ENCODE measurements at places on chromosomes 16 and 17. TPM values are rescaled to one million over a fixed set of nuclear protein-coding genes. Genes with fewer than 3 reads are reported as not detected.

The HIC1 gene
- 13.2 TPM for total RNA-seq

The PDILT gene
- total RNA-seq = not detected

The KRT20 gene
- total RNA-seq = not detected

The GLIS2 gene
- 0.52 TPM for total RNA-seq

DNA sequence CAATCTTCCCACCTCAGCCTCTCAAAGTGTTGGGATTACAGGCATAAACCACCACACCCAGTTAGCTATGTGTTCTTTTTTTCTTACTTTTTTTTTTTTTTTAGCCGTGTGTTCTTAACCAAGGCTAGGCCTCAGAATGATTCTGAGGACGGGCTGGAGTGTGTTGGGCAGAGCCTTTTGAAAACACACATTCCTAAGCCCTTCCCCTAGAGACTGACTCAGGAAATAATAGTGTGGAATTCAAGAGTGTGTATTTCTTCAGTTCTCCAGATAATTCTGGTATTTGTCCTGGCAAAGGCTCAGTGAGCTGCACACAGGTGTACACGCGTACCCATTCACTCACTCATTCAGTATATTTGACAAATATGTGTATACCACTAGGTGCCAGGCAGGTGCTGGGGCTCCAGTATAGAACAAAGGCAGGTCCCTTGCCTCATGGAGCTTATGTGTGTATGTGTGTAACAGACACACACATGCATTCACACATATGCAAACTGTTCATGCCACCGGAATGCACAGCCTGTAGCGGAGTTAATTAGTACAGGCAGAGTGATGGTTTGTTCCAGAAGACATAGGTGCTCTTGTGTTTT, 19.4 kb upstream of the NFATC3 start:
- no peak for DNase-seq
- H3K27me3 ChIP-seq = no peaks in the 10 kb centered on the region
- peaks cover 64% of the 10 kb centered on the region for H3K4me1 ChIP-seq
- H3K27ac ChIP-seq = no peak overlapping the region

Measured in activated CD4-positive, alpha-beta memory T cell treated with anti-CD3 and anti-CD28 coated beads for 36 hours (primary cell).